ENCODE measurements at places on chromosomes 5 and 9.

DNA sequence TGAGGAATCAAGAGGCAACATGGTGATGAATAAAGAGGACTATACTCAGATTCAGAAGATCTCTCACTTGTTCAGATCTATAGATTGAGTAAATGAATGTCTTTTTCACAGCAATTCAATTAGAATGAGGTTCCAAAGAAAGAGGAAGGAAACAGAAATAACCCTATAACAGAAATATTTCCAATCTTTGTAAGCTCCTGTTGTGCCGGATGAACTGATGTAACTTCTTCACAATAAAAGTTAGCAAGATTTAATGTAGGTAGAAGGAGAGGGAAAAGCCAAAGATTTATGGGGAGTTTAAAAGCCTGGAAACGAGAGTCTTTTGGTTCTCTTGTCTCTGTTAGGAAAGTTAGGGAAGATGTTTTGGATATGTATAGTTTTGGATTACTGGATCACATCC is 92.1 kb downstream of the PBX3 start:
- no peak for DNase-seq

GRCh38 chr5:130034566-130035210 is 130.4 kb downstream of the CHSY3 start:
- no peak for DNase-seq

- DNase-seq: no peak
Observed at GRCh38 chr5:127471211-127471610, 46.2 kb upstream of the PRRC1 start.

- no peak for DNase-seq
Observed at GRCh38 chr9:134624137-134624591, 17.4 kb upstream of the COL5A1 start.

DNA sequence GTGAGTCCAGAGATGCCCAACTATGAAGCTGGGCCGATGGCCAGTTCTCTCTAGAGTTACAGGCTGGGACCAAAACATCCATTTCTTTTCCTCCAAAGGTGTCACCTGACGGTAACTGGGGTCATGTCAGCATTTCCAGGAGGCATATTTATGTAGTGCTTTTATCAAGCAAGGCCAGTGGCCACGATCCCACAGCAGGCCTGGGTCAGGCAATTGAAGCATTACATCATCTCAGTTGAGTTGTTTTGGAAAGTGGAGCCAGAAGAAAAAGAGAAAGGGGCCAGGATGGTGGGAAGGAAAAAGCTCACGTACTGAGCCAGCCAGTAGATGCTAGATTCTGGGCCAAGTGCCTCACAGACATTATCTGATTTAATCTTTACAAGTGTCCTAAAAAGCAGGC is 73.9 kb upstream of the BRINP1 start:
- DNase-seq: no peak

DNA sequence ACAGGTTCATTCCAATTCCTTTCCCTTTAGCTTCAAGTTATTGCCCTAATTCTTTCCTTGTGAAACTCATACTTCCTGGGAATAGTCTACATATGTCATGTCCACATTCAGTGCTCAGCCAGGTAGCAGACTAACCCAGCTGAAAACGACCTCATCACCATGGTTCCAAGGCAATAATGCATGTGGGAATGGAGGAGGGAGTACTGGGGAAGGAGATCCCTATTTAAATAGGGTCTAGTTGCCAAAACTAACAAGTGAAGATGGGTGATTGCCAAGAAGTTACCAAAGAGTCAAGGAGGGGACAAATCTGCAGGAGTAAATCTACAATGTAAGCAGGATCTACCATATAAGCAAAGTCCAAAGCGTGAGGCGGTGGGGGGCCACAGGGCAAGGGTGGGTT is 47.3 kb upstream of the MCTP1 start:
- no peak for DNase-seq

GRCh38 chr5:132838516-132839282 is 8.3 kb upstream of the SHROOM1 start:
- no peak for DNase-seq

DNA sequence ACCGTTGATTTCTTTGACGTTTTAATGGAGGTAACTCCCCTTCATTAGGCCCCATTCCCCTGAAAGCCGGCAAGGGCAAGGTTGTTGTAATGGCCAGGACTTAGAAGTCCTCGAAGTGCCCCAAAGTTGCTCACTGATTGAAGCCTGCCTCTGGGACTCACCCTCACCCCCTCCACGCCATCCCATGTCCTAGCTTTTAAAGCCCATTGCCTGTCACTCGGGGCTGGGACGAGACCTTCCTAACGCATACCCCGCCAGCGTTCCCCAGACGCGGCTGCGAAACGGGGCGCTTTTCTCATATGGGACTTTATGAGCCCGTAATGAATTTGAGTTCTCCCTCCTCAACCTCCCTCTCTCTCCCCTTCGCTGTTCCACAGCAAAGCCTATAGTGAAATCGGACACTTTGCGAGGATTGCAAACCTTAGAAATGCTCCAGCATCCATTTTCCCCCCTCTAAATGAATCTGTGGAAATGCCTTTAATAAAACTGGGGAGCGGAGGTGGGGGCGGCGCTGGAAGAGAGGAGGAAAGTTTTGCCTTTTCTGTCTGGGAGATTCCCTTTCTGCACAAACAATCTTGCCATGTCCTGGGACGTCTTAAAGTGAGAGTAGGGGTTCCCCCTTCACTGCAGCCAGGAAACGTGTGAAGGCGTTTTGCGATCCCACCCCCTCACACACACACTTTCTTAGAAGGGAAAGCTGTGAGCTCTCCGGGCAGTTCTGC is 1.5 kb downstream of the PAPPA start:
- no peak for DNase-seq

GRCh38 chr9:136840140-136840876 is 2.0 kb upstream of the AJM1 start:
- no peak for DNase-seq

DNA sequence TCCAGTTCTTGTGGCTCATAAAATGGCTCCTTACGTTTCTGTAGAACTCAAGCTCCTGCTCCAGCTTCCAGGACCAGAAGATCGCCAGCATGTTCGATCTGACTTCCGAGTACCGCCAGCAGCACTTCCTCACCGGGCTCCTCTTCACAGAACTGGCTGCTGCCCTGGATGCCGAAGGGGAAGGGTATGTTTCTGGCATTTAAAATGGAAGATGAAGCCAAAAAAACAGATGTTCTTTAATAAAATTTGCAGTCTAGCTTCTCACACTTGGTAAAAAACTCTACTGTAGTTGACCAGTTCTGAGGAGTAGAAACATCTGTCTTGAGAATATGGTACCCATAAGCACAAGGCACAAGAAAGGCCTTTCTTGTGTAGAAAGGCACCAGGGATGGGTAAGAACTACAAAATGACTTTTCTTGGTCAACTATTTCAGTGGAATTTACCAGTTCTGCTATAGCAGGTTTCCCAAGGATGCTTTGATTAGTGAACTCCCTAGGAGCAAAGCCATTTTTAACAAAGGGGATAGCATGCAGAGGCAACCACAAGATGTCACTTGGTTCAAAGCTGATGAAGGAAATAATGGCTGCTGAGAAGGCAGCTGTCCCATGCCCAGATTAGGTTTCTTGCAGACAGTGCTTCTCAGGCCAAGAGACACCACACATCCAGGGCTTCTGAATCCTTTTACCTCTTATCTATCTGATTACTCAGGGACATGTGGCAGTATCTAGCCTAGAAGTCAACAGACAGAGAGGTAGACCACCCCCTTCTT is 192.4 kb downstream of the DOCK8 start:
- no peak for DNase-seq

GRCh38 chr9:34717996-34718614 is 8.2 kb upstream of the CCL21 start:
- no peak for DNase-seq

- DNase-seq: no peak
Observed at GRCh38 chr5:148992265-148992664, 70.6 kb downstream of the SH3TC2 start.

GRCh38 chr5:87539839-87540238 is 127.1 kb upstream of the CCNH start:
- no peak for DNase-seq

- no peak for DNase-seq
Observed at GRCh38 chr9:122371846-122372245, 1.0 kb downstream of the PTGS1 start.

GRCh38 chr9:124411514-124412227 is 3.6 kb downstream of the PSMB7 start:
- DNase-seq: no peak

GRCh38 chr5:159764283-159765134 is 151.8 kb upstream of the ADRA1B start:
- no peak for DNase-seq

GRCh38 chr9:106717686-106718085 is 145.3 kb upstream of the ZNF462 start:
- no peak for DNase-seq

- no peak for DNase-seq
Observed at GRCh38 chr9:13513716-13514444, 234.4 kb upstream of the MPDZ start.

GRCh38 chr9:121294866-121295661 is 27.1 kb downstream of the GSN start:
- DNase-seq: no peak

- DNase-seq: no peak
Observed at GRCh38 chr5:94613583-94613982, 4.8 kb downstream of the KIAA0825 start.

DNA sequence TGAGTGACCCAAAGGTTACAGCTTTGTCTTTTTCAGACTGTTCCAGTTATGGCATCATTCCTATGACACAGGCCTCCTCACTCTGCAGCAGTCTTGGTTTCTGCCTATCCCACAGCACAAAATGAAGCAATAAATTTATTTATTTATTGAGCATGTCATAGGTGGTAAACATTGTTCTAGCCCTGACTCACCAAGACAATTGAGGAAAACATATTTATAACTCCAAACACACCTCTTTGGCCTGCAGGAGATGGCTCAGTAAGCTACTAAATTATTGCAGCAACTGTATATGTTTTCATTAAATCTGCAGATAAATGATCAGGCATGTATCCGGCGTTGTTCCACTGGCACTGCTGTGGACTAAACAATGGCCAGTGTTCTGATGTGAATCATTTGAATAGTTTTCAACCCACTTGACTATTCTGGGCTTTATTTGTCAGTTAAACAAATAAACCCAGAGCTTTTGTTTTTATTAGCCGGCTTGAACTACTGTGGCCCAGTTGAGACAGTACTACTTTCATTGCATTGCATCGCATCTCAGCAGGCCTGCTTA is 83.2 kb downstream of the FOXD1 start:
- DNase-seq: no peak

- DNase-seq: no peak
Observed at GRCh38 chr5:6505416-6505755, 56.7 kb downstream of the UBE2QL1 start.

DNA sequence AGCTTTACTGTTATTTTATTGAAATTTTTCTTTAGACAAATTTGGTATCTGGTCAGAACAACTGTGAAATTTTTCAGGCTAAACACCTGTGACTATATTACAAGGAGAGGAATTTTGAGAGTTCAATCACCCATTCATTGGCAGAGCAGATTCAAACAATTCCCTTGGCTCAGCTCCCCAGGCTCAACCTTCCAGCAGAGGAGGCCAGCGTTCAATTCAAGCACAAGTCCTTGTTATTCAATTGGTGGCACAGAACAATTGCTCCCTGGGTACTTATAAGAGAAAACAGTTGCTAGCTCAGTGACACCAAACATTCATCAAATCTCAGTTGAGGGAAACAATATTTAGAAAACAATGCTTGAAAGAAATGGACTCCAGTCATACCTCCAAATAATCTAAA is 83.3 kb downstream of the SUSD1 start:
- DNase-seq: no peak

GRCh38 chr5:133763744-133764143 is 151.4 kb upstream of the FSTL4 start:
- DNase-seq: no peak

- DNase-seq: no peak
Observed at GRCh38 chr5:177447611-177448243, 1.1 kb downstream of the PRR7 start.

- DNase-seq: no peak
Observed at GRCh38 chr9:86978413-86978812, 31.1 kb upstream of the GAS1 start.

GRCh38 chr5:39100851-39101396 is 26.7 kb upstream of the RICTOR start:
- no peak for DNase-seq
